ENCODE measurements at places on chromosomes 6 and 20.

DNA sequence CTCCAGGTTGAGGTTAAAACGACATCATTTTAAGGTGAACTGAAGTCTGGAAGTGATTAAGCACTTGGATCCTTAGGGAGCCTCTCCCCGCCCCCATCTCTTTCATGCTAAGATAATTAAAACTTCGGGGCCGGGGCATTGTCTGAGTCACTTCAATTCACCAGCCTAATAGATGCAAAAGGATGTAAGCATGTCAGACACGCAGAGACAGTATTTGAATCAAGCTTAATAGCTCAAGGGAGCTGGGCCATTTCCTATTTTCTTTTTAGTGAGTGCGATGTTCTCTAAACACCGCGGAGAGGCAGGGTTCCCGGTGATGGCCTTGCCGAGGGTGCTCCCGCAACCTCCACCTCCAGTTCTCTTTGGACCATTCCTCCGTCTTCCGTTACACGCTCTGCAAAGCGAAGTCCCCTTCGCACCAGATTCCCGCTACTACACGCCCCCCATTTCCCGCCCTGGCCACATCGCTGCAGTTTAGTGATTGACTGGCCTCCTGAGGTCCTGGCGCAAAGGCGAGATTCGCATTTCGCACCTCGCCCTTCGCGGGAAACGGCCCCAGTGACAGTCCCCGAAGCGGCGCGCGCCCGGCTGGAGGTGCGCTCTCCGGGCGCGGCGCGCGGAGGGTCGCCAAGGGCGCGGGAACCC is 516 bp upstream of the IRF4 start:
- DNase-seq, result peak; percentile 31

DNA sequence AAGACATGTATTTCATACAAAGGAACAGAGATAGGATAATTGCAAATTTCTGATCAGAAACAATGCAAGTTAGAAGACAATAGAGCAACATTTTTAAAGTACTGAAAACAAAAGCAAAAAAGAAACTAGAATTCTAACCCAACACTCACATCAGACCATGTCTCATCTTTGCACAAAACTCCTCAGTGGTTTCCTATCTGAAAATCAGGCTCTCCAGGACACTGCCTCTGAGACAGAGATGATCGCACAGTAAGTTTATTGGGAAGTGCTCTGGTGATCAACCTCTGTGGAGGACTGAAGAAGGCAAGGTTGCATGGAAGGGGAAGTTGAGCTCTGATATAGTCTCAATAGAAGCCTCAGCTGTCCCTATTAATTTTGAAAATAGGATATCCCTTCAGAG is 2.3 kb upstream of the TTBK1 start:
- no peak for DNase-seq

DNA sequence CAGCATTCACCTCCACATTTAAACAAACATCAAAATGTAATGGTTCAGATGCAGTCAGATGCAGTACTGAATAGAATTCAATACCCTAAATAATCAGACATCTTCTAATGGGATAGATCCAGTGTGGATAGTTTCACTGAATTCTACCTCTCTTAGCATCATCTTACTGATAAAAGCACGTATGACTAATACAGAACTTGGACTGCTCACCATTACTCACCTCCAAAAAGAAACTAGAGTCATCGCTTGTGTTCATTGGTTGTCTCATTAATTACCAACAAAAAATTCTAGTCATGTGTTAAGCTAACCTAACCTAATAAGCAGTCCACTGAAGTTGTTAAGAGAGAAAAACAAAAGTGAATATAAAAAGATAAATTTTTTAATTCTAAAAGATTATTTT is 165.9 kb upstream of the IRAK1BP1 start:
- DNase-seq, result peak; percentile 10

DNA sequence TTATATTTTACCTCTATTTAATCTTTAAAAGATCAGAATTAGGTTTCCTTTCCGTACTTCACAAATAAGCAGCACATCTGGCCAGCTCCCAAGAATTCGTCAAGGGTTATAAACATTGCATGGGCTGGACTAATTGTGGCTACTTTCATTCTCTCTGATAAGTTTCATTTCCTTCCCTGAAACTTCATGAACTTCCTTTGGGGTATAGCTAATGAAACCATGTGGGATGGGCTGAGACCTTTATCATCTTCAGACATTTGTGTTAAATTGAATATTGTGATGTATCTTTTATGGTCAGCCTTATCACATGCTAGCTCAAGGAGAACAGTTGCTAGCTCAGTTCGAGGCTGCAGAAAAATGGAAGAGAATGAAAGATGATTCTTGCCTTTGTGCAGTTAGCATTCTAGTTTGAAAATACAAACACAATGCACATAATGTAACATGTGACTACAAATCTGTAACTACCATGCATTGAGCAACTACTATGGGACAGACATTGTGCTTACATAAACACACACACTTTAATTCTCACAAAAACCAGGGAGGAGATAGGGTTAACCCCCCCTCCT is 1.7 kb upstream of the GMPR start:
- DNase-seq, result peak; percentile 53

DNA sequence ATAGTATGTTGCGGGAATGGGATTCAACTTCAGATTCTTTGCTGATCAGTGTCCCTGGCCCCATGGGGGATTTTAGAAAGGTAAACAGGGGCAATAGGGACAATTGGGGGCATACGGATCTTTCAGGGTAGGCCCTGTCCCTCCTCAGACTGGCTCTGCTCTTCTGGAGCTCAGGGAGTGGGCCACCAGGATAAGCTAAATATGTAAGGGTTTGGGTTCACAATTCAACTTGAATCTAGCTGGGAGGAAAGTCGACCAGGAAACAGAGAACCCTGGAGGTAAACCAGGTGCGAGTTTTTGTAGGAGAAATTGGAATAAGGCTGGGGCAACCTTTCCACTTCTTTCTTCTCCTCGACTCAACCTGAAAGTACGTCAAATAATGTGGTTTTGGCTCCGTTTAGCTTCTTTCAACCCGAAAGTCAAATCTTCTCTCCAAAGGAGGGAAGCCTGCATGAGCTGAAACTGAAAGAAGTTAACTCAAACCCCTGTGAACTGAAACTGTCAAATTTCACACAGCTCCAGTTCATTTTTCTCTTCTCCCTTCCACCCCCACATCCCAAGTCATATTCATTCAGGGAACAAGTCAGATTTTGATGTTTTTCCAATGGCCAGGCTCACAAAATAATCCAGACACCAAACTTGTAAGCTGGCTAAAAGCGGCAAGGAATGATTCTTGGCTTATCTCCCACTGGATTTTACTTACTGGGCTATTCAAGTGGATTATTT is 278.2 kb downstream of the CLIC5 start:
- DNase-seq, result no peak

- DNase-seq, result peak; percentile 60
Measured at GRCh38 chr6:14658886-14659561, 541.5 kb downstream of the CD83 start.

- DNase-seq, result peak; percentile 3
Measured at GRCh38 chr6:40634429-40634828, 47.3 kb upstream of the LRFN2 start.

GRCh38 chr20:62405108-62405980 is 1.7 kb downstream of the CABLES2 start:
- peak; percentile 34 for DNase-seq

DNA sequence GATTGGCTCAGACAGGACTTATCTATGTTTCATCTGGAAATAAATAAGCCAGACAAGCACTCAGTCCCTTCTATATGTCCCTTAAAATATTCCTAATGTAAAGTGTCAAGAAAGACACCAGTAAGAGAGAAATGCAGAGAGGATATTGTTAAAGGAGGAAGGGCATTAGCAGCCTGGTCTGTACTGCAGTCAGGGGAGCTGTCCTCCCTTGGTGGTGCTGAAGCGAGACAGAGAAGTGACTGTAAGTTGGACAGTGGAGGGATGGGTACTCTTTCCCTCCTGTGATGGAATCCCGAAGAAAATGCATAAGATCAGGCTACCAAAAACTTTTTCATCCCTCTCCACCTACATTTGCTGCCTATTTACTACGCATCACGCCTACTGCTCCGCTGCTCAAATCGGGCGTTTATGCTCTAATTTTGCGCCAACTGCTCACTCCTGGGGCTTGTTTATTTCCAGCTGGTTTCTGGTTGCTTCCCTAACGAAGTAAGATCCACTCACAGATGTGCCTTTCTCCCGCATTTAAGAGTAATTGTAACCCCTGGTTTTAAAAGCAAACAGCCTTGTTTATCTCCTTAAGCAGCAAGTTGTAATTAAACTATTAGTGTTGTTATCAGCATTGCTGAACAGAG is 35.2 kb downstream of the PHACTR1 start:
- peak; percentile 70 for DNase-seq

- DNase-seq, result no peak
Measured at GRCh38 chr6:146111881-146112450, 83.1 kb downstream of the GRM1 start.
